ENCODE measurements at places on chromosomes 4 and X.

DNA sequence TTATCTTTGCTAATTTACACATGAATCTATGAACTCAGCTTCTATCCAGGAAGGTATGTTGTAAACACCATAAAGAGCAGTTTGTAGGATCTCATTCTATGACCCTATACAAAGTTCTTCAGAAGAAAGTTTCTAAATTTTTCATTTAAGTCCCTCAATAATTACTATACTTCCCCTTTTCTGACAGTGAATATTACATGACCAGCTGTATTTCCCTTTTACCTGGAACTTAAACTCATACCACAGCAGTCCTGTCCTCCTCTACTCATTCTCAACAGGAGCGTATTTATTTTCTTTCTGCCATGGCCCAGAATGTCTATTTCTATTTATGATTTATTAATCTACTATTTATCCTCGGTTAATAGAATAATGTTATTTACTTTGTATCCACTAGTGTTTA is 15.8 kb downstream of the RASGEF1B start:
- DNase-seq = no peak

DNA sequence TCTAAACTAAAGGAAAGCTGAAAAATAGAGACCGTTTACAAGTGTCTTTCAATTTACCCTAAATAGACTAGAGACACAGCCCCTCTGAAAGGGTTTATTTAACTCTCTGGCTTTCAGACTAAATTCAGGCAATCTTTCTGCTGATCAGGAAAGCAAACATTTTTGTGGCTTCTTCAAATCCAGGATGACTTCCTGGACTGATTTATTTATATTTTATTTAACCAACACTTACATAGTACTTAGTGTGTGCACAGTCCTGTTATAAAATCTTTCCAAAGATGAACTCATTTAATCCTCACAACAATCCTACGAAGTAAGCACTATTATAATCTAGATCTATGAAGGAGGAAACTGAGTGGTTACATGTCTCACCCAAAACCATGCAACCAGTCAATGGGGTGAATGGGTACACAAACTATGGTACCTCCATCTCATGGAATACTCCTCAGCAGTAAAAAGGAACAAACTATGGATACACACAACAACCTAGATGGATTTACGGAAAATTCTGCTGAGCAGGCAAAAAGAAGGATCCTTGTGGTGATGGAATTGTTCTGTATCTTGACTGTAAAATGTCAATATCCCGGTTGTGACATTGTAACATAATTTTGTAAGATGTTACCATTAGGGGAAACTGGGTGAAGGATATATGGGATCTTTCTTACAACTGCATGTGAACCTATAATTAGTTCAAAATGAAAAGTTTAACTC is 64.1 kb upstream of the MAMLD1 start:
- peak; percentile 22 for DNase-seq

- DNase-seq = no peak
Measured at GRCh38 chr4:24076811-24077210, 187.0 kb upstream of the PPARGC1A start.

GRCh38 chr4:25441519-25442117 is 64.6 kb downstream of the ANAPC4 start:
- DNase-seq = peak; percentile 59

DNA sequence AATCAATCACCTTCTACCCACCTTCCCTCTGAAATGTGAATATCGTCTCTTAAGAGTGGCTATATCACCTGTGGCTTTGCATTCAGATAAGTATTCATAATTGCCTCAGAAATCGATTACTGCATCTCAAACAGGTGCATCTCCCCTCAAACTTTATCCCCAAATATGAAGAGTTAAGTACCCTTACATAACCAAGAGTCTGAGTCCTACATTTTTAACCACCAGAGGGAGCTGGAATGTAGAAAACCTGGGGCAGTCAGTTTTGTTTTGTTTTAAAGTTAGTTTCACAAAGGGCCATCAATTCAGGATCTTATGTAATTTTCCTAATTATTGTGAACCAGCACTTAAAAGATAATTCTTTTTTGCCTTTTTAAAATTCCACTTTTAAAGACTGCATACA is 5.7 kb downstream of the TCEANC start:
- DNase-seq = peak; percentile 52

DNA sequence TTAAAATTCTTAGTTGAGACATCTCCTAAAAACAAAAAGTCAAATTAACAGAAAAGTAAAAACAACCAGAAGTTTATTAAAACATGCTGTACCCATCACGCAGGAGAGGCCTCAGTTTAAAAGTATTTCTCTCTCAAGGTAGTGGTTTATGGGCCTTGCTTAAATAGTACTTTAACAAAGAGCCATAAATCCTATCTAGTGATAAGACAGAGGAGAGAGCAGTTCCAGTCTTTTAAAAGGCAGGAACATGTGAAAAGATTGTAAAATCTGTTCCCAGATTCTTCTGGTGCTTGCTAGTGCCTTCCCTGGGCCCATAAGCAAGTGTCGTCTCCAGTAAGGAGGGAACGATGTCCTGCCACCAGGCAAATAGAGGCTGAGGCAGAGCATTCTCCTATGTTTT is 476.3 kb upstream of the ADGRL3 start:
- DNase-seq = peak; percentile 1

- DNase-seq = peak; percentile 56
Measured at GRCh38 chr4:65825116-65825753, 154.9 kb upstream of the EPHA5 start.

DNA sequence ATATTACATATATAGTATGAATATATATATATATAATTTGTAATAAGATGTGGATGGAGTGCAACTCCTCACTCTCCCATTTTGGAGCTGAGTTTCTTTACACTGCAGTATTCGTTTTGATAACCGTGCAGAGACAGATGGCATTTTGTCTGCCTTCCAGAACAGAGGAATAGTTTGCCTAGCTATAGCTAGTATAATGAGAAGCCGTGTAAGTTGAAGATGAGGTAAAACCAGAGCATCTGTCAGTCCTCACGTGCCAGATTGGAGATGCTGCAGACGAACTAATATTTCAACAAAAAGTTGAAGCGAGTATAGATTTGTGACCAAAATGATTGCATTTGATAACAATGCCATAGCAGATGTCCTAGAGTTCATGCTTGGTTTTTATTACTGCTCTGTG is 180.6 kb downstream of the FMR1NB start:
- DNase-seq = no peak

GRCh38 chr4:187212446-187213080 is 488.9 kb upstream of the FAT1 start:
- DNase-seq = no peak

GRCh38 chr4:68895561-68896198 is 55.9 kb downstream of the UGT2A3 start:
- DNase-seq = no peak

GRCh38 chr4:54945838-54946237 is 179.6 kb downstream of the KDR start:
- DNase-seq = no peak

- DNase-seq = no peak
Measured at GRCh38 chr4:114654592-114654991, 56.0 kb downstream of the UGT8 start.

DNA sequence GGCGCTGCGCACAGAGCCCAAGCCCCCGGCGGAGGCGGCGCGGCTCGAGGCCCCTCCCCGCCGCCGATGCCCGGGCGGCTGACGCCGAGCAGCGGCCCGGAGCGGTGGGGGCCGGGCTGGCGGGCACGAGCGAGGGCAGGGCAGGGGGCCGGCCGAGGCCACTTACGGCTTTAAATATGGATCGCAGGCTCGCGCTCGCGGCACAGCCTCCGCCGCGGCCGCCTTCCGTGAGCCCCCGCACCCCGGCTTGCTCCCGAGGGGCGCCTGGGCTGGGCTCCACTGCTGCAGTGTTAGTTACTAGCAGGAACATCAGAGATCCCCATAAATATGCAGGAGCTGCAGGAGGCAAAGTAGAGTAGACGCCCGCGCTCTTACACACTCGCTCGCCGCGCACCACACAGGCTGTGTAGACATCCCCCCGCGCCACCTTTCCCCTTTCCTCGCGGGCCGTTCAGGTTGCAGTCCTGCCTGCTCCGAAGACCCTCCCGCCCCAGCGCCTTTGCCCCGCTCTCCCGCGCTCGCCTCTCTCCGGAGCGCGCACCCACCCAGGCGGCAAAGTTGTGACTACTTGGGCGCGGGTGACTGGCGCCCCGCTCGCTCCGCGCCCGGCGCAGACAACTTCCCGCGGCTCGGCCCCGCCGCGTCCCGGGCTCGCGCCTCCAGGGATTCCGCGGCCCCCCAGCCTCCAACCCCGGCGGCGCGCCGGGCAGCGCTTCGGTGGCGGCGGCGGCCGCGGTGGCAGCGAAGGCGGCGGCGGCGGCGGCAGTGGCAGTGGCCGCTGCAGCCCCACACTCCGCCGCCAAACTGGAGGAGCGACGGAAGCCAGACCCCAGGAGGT is 152.0 kb upstream of the SLC4A4 start:
- DNase-seq = peak; percentile 51

- no peak for DNase-seq
Measured at GRCh38 chrX:108312011-108312410, 126.2 kb downstream of the COL4A6 start.

- peak; percentile 98 for DNase-seq
Measured at GRCh38 chr4:168408620-168409019, 71.7 kb downstream of the DDX60L start.

- peak; percentile 65 for DNase-seq
Measured at GRCh38 chr4:143286701-143287571, 49.7 kb upstream of the GAB1 start.

Data from fibroblast of upper back skin (primary cell).